Pons (tissue), 1 donor: ENCODE measurements at places on chromosomes 7 and 10.

DNA sequence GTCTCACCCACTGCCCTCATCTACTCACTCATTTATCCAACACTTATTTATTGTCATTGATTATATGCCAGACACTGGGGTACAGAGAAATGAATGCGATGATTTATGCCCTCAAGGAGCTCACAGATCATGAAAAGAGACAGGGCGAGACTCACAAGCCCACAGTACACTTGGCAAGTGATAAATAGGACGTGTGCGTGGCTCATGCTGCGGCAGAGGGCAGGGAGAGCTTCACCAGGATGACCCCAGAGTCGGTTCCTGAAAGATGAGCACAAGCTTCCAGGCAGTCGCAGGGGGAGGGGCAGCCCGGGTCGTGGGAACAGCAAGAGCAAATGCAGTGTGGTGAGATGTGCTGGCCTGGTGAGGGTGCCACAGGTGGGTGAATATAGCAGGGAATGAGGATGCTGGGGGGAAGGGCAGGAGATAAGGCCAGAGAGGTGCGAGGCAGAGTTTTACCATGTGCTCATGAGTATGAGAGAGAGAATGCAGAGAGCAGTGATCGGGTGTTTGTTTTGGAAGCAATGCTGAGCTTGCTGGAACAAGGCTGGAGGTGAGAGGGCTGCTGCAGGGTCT is 70.9 kb downstream of the ATXN7L1 start:
- no peak for DNase-seq

GRCh38 chr7:133275008-133275407 is 22.1 kb downstream of the EXOC4 start:
- no peak for DNase-seq

- DNase-seq: no peak
Measured at GRCh38 chr10:79985481-79986072, 36.7 kb upstream of the SFTPD start.

DNA sequence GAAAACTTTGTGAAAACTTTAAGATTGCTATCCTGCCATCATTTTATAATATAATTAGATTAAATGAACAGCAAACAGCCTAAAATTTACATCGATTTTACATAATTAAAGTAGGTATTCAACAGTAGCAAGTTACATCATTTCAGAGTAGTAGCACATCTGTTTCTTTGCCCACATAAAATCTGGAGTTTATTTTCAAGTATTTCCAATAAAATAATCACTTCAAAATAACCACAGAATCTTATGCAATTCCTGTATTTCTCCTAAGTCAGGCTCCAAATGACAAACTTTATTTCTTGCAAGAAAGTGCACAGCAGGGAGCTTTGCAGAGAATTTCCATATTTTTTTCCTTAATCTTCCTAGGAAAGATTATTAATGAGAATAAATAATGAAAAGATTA is 82.6 kb downstream of the CUBN start:
- DNase-seq: no peak

GRCh38 chr7:84025332-84025927 is 169.2 kb downstream of the SEMA3A start:
- DNase-seq: peak; percentile 56
